ENCODE measurements at places on chromosomes 7 and 10.

- no peak for DNase-seq
Measured at GRCh38 chr7:100167912-100168323, 499 bp downstream of the GAL3ST4 start.

- DNase-seq: no peak
Measured at GRCh38 chr7:50397971-50398324, 52.2 kb downstream of the FIGNL1 start.

- no peak for DNase-seq
Measured at GRCh38 chr10:84876116-84876999, 548.0 kb downstream of the CCSER2 start.

- DNase-seq: no peak
Measured at GRCh38 chr10:124577651-124578050, 116.0 kb downstream of the LHPP start.

DNA sequence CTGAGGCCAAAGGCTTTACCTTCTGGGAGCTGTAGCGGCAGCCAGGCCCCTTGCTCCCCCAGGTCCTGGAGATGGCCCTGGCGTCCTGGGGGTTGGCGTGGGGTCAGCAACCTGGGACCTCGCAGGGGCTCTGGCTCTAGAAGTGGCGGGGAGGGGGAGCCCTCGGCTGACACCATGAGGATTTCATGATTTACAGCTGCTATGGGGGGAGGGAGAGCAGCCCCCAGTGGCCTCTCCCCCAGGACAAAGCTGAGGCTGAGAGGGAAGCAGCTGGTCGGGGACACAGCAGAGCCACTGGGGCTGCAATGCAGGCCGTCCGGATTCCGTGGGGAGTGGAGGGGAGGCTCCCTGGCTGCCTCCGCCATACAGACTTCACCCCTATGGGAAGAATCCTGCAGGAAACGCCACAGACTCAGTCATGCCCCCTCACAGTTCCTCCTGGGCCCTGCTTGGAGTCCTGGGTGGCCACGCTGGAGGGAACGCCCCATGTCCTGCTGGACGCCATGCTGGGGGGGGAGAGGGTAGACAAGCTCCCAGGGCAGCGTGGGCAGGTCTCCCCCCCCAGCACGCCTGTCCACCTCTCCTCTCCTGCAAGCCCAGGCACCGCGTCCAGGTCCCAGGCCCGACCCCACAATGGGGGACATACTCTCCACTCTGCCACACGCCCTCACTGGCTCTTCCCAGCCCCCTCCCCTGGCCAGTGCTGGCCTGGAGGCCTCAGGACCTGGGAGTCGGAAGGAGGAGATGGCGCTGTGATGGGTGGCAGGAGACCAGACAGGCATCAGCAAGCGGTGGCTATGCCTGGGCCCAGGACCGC is 243.6 kb downstream of the ELFN1 start:
- DNase-seq: no peak

DNA sequence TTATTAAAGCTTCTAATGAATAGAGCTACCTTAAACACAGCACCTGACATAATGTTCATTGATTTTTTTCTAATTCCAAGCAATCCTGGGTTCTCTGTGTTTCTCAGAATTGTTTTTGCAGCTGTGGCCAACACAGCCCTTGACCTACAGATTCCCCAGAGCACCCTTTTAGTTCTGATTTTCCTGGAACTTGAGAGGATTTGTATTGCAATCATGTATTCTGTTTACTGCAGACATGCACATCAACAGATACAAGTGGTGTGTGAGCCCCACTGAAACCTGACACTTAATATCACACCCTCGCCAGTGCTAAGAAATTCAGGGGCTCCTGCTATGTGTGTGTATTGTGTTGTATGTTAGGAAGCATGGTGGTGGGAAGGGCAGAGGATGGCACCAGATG is 344.2 kb upstream of the POM121L12 start:
- DNase-seq: no peak

DNA sequence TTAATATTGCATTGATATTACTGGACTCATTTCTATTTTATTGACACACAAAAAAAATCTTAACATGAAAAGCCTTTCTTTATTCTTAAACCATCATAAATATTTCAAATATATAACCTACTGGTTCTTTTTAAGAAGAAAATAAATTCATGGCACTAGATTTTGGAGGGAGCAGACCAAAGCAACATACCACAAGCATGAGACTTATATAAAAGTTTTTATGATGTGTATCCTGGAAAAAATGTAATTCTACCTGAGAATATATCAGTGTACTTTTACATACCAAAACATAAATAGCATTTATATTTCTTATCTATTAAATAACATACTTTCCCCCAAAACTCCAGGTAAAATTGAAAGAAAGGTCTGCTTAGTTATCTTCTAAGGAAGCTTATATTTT is 508.2 kb upstream of the SEMA3D start:
- DNase-seq: no peak

DNA sequence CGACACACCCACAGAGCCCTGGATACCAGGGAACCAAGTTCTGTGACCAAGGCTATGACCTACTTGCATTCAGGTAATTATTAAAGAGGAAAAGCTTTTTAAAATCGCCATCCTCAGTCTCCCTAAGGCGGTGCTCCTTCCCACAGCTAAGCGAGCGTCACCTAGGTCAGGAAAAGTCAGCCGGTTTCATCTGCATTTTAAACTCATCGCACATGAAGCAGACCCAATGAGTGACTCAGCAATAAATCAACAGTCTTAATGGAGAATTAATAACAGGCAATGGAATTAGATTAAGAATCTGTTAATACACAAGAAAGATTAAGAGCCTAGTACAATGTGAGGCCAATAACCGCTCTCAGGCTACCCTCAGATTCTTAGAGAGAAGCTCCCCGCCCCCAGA is 59.2 kb downstream of the HSPA12A start:
- DNase-seq: no peak

DNA sequence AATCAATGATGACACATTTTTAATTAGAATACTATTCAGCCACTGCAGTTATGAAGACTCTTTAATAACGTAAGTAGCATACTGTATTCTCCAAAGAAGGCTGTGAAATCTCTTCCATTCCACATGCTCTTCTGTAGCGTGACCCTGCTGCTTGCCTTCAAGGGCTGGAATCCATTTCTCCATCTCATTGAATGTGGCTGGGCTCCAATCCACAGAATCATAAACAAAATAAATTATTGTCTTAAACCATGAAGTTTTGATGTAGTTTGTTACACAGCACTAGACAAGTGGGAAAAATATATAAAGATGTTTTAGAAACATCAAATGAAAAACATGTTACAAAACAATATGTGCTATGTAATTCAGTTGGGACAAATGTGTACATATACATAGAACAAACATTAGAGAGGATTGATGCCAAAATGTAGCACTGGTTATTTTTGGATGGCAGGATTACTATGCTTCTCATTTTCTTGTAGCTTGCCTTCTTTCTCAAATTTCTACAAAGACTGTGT is 410.8 kb upstream of the PODXL start:
- DNase-seq: no peak

- DNase-seq: no peak
Measured at GRCh38 chr7:22052674-22053365, 107.1 kb upstream of the CDCA7L start.

- DNase-seq: no peak
Measured at GRCh38 chr7:92695308-92696261, 105.4 kb upstream of the FAM133B start.

- DNase-seq: no peak
Measured at GRCh38 chr10:112981553-112981952, 31.5 kb downstream of the TCF7L2 start.

- DNase-seq: no peak
Measured at GRCh38 chr7:54992871-54993475, 25.8 kb upstream of the EGFR start.

DNA sequence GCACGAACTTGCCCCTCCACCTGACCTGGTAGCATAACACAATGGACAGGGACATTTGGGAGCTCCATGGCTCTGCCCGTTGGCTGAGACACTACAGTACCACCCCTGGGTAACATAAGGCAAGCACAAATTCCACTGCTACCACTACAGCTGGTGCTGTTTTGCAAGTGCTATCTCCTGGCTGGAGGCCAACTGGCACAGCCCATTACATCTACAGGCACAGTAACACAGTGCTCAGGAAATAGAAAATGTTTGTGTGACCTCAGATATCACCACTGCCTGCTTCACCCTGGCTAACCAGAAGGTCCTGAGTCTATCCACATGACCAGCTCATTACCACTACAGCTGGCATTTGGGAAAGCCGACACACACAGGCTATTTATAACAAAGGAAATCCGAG is 631.1 kb upstream of the MBL2 start:
- DNase-seq: no peak

- DNase-seq: no peak
Measured at GRCh38 chr7:30027065-30027456, 559 bp upstream of the FKBP14 start.

DNA sequence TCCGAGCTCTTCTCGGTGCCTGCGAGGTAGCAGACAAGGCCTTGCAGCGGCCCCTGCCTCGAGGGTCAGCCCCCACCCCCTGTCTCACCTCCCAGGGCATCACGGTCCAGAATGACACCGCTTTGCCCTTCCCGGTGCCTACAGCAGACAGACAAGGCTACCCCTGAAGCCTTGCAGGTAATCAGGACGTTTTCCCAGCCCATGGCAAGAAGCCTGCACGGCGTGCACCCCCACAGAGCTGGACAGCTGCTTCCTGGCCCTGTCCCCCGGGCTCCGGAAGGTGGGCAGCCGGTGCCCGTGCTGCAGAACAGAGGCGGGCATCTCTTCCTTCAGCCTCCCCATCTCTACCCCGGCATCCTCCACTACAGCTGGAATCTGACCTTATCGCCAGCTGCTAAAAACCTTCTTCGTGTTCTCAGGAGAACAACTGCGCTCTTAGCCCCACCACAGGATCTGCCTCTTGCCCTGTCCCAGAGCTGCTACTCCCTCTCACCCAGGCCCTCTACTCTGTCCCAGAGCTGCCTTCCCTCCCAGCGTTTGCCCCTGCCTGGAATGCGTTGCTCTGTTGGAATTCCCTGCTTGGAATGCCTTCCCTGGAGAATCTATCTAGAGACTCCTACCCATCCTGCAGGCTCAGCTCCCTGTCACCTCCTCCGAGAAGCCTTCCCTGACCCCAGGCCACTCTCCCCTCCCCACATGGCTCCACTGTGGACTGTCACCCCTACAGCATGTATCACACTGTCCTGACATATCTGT is 4.7 kb downstream of the MYL10 start:
- DNase-seq: no peak

DNA sequence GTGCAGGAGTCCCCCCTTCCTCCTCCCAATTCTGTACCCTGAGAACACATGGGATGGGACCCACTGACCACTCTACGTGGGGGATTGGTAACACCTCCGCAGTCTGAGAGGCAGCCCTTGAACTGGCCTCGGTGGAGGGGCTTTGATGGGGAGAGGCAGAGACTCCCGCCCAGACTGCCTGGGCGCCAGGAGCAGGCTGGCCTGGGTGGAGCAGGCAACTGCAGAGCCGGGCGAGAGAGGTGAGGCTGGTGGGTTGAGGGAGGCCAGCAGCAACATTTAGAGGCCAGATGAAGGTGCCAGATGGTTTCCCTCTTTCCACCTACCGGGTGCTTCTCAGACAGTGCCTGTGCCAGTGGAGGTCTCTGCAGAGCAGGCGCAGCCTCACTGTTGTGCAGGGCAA is 30.7 kb upstream of the ZNF467 start:
- DNase-seq: no peak

DNA sequence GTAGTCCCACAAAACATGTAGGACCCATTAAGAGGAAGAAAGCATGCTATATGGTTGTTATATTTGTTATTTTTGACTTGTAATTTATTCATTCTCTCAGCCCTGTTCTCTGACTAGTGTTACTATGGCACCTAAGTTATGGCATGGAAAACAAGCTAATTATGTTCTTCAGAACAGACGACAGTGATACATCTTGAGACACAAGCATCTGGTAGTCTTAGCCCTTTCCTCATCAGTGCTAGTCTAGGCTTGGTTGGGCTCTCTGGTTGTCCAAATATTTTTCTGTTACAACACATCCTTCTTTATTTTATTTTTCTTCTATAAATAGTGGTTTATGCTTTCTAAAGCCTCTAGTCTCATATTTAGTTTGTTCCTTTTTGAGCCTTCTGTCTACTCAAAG is 308.3 kb upstream of the KAT6B start:
- no peak for DNase-seq

DNA sequence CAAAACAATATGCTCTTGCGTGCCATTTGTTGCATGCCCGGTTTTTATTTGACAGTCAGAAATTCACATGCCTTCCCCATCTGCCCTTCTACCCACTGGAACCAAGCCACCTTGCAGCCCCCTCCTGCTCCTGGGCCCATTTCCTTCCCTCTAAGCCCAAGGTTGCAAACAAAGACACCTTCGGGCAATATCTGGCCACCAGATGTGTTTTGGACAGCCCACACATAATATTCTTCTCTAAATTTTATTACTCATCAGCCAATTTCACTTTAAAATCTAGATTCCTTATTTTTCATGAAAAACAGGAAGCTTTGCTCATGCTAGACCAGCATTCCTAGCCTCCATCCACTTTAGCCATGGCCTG is 18.2 kb upstream of the C10orf105 start:
- DNase-seq: no peak
